ENCODE measurements at places on chromosomes 3 and 15.

GRCh38 chr3:101124125-101124524 is 130.9 kb upstream of the ABI3BP start:
- peak; percentile 13 for DNase-seq

DNA sequence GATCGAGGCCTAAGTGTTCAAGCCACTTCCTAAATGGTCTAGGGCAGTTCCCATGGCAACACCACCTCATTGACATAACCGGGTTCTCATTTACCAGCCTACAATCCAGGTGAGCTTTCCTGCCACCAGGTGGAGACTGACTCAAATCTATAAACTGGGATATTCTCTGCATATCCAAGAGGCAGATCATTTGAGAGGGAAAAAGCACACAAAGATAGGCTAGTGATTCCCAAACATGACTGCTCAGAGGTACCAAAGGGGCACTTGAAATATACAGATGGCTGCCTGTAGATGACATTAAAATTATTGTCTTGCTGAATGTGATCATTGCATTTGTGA is 141.3 kb upstream of the PROK2 start:
- peak; percentile 4 for DNase-seq

DNA sequence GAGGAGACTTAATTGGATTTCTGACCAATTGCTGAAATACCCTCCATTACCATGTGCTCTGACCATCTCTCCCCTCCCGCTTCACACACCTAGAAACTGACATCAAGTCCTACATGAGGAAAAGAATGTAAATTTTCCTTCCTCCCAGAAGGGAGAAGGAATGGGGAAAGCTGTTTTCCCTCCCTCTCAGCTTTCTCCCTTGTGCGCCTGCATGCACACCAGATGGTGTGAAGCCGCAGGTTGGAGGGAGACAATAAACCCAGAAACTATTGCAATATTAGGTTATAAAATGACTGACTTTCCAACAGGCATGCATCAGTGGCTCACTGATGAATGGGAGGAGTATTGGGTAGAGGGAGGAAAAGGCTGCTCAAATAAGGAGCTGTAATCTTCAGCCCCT is 50.9 kb downstream of the MB21D2 start:
- DNase-seq = peak; percentile 31

DNA sequence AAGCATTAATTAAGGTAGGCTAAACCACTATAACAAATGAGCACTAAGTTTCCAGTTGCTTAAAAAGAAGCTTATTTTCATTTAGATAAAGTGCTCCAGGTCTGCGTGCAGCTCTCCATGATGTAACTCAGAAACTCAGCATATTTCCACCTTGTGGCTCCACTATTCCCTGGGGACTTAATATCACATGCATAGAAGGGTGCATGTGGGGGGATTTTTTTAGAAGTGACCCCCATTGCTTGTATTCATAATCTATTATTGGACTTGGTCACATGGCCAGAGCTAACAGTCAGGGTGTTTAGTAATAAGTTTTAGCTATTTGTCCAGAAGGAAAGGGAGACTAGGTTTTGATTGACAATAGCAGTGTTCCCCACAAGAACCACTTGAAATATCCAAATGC is 86.8 kb downstream of the TMCO5A start:
- no peak for DNase-seq

DNA sequence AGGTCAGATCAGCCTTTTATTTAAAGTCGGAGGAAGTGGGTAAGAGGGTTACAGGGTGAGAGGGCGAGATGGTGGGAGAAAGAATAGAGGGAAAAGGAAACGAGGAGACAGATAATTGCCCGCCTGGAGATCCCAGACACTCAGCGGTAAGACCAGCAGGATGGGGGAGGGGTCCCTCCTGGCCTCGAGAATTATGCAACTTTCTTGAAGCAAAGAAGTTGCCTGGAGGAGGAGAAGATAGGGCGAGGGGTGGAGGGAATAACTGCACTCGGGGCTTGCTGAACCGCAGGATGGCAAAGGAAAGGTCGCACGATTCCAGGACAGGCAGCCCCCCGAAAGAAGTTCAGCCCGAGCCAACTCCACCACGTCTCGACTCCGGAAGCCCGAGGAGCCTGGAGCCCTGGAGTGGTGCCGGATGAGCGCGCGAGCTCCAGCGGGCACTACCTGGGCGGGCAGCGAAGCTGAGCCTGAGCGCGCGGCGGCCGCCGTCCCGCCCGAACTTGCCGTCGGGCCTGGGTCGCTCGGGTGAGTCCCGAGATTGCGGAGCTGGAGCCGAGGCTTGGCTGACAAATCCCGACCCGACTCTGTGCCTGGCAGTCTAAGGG is 402 bp downstream of the WWTR1 start:
- peak; percentile 73 for DNase-seq

- DNase-seq = peak; percentile 84
Observed at GRCh38 chr15:70867911-70868467, 14.0 kb upstream of the LARP6 start.

DNA sequence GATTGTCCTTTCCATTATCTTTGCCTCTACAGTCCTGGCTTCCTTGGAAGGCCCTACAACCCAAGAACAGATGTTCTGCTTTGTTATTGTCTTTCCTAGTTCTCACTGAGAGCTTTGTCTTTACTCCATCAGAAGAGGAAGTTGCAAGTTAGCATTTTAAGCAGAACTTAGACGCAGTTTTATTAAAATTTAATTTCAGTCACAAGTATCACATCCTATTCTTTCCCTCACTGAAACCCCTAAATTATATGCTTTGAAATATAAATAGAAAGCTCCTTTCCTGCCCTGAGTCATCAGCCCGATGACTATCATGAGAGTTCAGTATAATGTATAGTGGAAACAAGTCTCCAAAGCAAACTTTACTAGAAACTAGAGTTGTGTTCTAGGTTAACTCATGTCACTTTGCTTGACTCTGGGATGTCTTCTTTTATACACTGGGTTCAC is 291.2 kb upstream of the RBMS3 start:
- peak; percentile 5 for DNase-seq

GRCh38 chr3:193228206-193228605 is 12.8 kb upstream of the PLAAT1 start:
- DNase-seq = no peak

DNA sequence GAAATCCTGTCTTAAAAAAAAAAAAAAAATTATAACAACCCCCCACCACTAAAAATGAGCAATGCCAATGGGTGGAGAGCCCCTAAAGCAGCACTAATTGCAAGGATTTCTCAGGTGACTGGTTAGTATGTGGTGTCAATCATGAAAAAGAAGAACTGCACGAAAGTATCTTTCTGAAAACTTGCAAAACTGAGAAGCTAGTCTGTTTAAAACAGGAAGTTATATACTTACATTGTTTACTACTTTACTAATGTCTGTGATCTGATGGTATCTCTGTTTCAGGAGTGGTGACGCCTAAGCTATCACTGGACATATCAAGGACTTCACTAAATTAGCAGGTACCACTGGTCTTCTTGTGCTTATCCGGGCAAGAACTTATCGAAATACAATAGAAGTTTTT is at the start of gene CCR3:
TSS of gene CCR3 (plus strand) at position 341 of the 400 bp plus-strand sequence. CDS start 22,699 bp downstream, outside the sequence.
- DNase-seq = no peak

GRCh38 chr3:190566043-190566933 is 52.4 kb downstream of the IL1RAP start:
- peak; percentile 99 for DNase-seq

DNA sequence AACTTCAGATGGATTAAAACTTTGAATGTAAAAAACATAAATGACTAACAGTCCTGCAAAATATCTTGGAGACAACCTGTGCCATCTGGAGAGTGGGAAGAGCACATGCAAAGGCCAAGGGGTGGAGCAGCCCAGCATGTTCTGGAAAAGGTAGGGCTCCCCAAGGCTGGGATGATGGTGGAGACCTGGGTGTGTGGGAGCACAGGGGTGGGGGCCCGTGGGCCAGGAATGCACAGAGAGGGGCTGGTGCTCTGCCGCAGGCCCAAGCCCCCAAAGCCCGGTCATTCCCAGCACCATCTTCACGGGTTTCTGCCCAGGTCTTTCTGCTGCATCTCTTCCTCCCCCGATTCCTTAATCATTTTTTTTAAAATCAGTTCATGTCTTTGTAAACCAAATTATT is 9.7 kb upstream of the GATA2 start:
- no peak for DNase-seq

GRCh38 chr3:188497021-188497420 is 343.1 kb downstream of the LPP start:
- DNase-seq = peak; percentile 74

- DNase-seq = no peak
Observed at GRCh38 chr3:141083226-141083625, 32.1 kb downstream of the SPSB4 start.

DNA sequence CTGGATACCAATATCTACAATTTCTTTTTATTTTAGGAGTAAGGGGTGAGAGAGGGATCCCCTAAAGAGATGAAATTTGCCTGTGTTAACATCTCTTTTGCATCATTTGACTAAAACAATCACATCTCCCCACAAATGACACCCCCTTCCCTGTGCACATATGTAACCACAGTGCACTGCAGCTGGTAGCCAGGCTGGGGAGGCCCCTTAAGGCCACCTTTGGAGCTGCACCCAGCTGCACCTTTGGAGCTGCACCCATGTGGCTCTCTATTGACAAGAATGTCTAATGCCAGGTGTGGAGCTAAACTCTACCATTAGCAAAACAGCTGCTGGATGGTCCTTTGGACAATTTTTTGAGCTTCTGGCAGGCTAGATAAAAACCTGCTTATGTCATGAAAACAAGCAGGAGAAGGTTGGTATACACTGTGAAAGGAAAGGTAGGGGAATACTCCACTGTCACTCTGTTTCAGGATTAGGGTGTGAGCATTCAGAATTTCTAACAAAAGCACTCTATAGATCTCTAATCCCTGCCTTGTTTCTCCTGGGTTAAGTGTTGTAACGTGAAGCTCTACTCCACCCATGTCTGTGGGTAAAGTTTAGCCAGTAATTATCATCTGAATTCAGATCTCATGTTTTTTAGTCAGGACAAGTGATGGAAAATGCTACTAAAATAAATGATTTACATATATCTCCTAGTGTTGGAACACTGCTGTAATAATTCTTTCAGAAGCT is 52.1 kb downstream of the TFG start:
- no peak for DNase-seq

- no peak for DNase-seq
Observed at GRCh38 chr3:134338516-134339261, 35.6 kb downstream of the AMOTL2 start.

- DNase-seq = no peak
Observed at GRCh38 chr3:73101881-73102280, 40.4 kb downstream of the EBLN2 start.

- no peak for DNase-seq
Observed at GRCh38 chr3:189625071-189625470, 6.1 kb upstream of the TP63 start.

- no peak for DNase-seq
Observed at GRCh38 chr15:56917652-56918045, 795 bp upstream of the TCF12 start.

DNA sequence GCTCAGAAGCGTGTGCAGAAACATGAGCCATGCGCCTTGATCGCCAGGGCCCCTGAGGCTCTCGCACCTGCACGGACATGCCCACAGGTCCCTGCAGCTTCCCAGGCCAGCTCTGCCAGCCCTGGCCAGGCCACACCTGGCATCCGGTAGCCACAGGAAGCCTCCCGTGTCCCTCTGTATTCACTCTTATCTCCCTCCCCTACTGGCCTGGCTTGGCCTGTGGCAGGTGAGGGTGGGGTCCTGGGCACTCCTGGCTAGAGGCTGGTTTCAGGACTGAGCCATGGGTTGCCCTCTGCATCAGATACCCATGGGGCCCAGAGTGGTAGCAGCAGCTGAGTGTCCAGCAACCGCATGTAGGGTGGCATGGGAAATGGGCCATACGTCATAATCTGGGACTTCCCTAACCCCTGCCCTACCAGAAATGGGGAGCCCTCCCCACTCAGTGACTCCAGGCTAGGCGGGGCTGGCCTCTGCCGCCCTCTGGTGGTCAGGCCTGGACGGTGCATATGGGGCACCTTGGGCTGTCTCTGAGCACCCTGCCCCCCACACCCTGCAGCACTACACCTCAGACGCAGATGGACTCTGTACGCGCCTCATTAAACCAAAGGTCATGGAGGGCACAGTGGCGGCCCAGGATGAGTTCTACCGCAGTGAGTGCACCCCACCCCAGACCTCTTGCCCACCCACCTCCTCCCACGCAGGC is 12.6 kb upstream of the LMAN1L start:
- DNase-seq = peak; percentile 33

- no peak for DNase-seq
Observed at GRCh38 chr3:136249593-136249992, 547 bp upstream of the PCCB start.

DNA sequence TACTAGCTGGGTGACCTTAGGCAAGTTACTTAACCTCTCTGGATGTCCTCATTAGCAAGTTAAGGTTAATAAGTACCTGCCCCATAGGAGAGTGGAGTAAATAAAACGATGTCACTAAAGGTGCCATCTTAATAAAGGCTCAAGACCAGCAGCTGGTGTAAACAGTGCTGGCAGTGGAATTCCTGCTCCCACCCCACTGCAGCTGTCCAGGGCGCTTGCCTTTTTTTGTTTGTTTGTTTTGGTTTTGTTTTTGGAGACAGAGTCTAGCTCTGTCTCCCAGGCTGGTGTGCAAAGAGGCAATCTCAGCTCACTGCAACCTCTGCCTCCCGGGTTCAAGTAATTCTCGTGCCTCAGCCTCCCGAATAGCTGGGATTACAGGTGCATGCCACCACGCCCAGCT is 28.9 kb downstream of the IDH3A start:
- DNase-seq = no peak

GRCh38 chr15:93088200-93088980 is 621 bp downstream of the RGMA start:
- DNase-seq = peak; percentile 22

DNA sequence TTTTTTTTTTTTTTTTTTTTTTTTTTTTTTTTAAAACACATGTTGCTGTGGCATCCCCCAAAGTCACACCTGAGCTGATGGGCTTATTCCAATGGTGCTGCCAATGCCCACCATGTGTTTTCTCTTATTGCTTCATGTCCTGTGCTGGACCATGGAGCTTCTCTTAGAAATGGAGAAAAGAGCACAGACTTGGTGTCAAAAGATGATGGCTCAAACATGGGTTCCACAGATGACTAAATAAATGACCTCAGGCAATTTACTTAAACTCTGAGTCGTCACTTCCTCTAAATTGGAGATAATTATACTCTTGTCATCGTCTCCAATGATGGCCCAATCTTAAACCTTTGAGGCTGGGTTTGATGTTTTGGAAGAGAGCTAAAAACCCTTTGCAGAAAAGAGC is 28.1 kb downstream of the CHST2 start:
- DNase-seq = no peak

GRCh38 chr15:68592544-68592943 is 13.8 kb downstream of the CORO2B start:
- no peak for DNase-seq

DNA sequence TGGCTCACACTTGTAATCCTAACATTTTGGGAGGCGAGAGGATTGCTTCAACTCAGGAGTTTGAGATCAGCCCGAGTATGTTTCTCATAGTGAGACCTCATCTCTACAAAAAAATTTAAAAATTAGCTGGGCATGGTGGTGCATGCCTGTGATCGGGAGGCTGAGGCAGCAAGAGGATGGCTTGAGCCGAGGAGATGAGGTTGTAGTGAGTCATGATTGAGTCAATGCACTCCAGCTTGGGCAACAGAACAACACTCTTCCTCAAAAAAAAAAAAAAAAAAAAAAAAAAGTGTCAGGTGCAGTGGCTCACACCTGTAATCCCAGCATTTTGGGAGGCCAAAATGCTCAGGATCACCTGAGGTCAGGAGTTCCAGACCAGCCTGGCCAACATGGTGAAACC is 2.4 kb downstream of the RPL39L start:
- peak; percentile 38 for DNase-seq

Measured in fibroblast of skin of abdomen (primary cell).